Activated CD8-positive, alpha-beta T cell treated with anti-CD3 and anti-CD28 coated beads, Interleukin-2, amount 10 ng/mL, durations not matched to agents 7 days and 5 days (primary cell): ENCODE measurements at places on chromosomes 2 and 18. TPM values are rescaled to one million over a fixed set of nuclear protein-coding genes. Genes with fewer than 3 reads are reported as not detected.

The RBM44 gene
- total RNA-seq, result 0.73 TPM

The OXER1 gene
- not detected for total RNA-seq

The CPO gene
- total RNA-seq, result not detected

The C1QL2 gene
- total RNA-seq, result not detected

The SULT1C4 gene
- not detected for total RNA-seq

The GREB1L gene
- not detected for total RNA-seq

The DQX1 gene
- 0.18 TPM for total RNA-seq

The UGT1A10 gene
- not detected for total RNA-seq

The DNER gene
- not detected for total RNA-seq

The LYPD1 gene
- not detected for total RNA-seq

The ZNF396 gene
- total RNA-seq, result 0.32 TPM

The AOX1 gene
- 0.08 TPM for total RNA-seq

The CHST9 gene
- total RNA-seq, result not detected

The QPCT gene
- total RNA-seq, result not detected

The MROH2A gene
- total RNA-seq, result not detected

The POMC gene
- 2.1 TPM for total RNA-seq

The SERPINB13 gene
- not detected for total RNA-seq

The FECH gene
- total RNA-seq, result 26.7 TPM

The TGFBRAP1 gene
- total RNA-seq, result 16.6 TPM

The HAAO gene
- total RNA-seq, result 0.40 TPM

The CRYBA2 gene
- total RNA-seq, result not detected

The ANTXR1 gene
- total RNA-seq, result 0.05 TPM

The IL1RL1 gene
- total RNA-seq, result 0.21 TPM

The TUBA4B gene
- not detected for total RNA-seq

The FNDC4 gene
- total RNA-seq, result not detected

The BOLL gene
- total RNA-seq, result not detected

The PJVK gene
- 0.99 TPM for total RNA-seq

The GBX2 gene
- not detected for total RNA-seq

The GORASP2 gene
- 65.9 TPM for total RNA-seq

The CGREF1 gene
- total RNA-seq, result 0.94 TPM

The GATA6 gene
- not detected for total RNA-seq

The KLHL41 gene
- total RNA-seq, result not detected
